ENCODE measurements at places on chromosomes 5 and 9. TPM values are rescaled to one million over a fixed set of nuclear protein-coding genes. Genes with fewer than 3 reads are reported as not detected.

RASEF gene
- total RNA-seq, result 0.82 TPM

FRMD3 gene
- total RNA-seq, result 100 TPM

DNA sequence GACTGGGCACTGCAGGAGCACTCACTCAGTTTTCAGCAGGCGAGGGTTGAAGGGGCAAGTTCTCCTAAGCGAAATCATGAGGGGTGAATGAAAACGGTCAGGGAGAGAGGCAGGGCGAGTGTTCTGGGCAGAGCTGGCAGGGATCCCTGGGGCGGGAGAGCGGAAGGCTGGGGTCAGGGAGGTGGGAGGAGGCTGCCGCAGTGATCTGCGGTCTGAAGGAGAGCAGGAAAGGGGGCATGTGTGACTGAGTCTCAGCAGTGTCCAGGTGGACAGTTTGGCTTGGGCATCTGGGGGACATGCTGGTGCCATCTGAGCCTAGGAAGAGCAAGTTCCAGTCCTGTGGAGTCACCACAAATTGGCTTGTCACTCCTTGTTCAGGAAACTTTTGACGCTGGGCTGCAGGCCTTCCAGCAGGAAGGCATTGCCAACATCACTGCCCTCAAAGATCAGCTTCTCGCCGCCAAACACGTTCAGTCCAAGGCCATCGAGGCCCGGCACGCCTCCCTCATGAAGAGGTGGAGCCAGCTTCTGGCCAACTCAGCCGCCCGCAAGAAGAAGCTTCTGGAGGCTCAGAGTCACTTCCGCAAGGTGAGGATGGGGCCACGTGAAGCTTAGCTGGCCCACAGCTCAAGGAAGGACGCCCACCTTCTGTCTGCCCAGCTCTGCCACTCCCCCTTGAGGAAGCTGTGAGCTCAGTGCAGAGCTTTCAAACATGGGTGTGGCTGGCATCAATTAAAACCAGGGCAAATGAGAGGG lies 31.1 kb downstream of the DYNC2I2 start:
- peaks cover 72% of the 10 kb centered on the region for H3K36me3 ChIP-seq
- no peak overlapping the region for H3K4me3 ChIP-seq
- no peak for DNase-seq

CENPK gene
- total RNA-seq, result not detected

PIP5K1B gene
- total RNA-seq, result 2.6 TPM

TOMM5 gene
- total RNA-seq, result 137 TPM

DPYSL3 gene
- 11.7 TPM for total RNA-seq

- DNase-seq, result no peak
- H3K4me1 ChIP-seq, result no peaks in the 10 kb centered on the region
- H3K27ac ChIP-seq, result no peak overlapping the region
- H3K36me3 ChIP-seq, result no peaks in the 10 kb centered on the region
- H3K4me3 ChIP-seq, result no peak overlapping the region
- no peaks in the 10 kb centered on the region for H3K27me3 ChIP-seq
Observed at GRCh38 chr5:73939557-73939956, 313.6 kb downstream of the ARHGEF28 start.

GRCh38 chr9:97078362-97078761 lies 39.4 kb upstream of the CTSV start:
- no peak overlapping the region for H3K27ac ChIP-seq
- DNase-seq, result no peak
- peaks cover 27% of the 10 kb centered on the region for H3K27me3 ChIP-seq
- H3K36me3 ChIP-seq, result no peaks in the 10 kb centered on the region
- no peak overlapping the region for H3K4me3 ChIP-seq
